Activated naive CD8-positive, alpha-beta T cell treated with anti-CD3 and anti-CD28 coated beads for 36 hours (primary cell): ENCODE measurements at places on chromosomes 5 and 9. TPM values are rescaled to one million over a fixed set of nuclear protein-coding genes. Genes with fewer than 3 reads are reported as not detected.

The S1PR3 gene
- 0.38 TPM for total RNA-seq

The SLC6A18 gene
- not detected for total RNA-seq

The SLC2A8 gene
- 1.0 TPM for total RNA-seq

The TAF11L10 gene
- not detected for total RNA-seq

The HMMR gene
- 88.6 TPM for total RNA-seq

The IL4 gene
- total RNA-seq = not detected

The DIPK1B gene
- total RNA-seq = 0.10 TPM

The ADAMTS12 gene
- total RNA-seq = not detected
